ENCODE measurements at places on chromosomes 4 and X.

DNA sequence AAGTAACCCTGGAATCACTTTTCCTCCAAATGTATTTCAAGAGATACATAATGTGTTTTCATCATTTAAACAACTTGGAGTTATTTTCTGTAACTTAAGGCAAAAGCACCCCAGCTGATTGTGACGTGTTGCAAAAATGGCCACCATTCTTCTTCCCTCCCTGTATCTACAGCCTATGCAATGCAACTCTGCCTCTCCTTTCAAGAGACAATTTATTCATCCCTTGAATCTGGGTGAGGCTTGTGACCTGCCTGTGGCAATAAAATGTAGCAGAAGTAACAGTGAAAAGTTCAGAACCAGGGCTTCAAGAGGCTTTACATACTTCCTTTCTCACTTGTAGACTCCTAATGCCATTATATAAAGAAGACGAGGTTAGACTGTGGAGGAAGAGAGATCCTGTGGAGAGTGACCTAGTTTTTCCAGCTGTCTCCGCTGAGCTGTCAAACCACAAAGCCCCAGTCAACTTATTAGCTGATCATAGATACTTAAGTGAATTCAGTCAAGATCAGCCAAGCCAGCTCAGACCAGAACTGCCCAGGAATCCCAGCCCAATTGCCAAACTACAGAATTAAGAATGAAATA, 81.0 kb upstream of the KLF3 start:
- no peak for DNase-seq

DNA sequence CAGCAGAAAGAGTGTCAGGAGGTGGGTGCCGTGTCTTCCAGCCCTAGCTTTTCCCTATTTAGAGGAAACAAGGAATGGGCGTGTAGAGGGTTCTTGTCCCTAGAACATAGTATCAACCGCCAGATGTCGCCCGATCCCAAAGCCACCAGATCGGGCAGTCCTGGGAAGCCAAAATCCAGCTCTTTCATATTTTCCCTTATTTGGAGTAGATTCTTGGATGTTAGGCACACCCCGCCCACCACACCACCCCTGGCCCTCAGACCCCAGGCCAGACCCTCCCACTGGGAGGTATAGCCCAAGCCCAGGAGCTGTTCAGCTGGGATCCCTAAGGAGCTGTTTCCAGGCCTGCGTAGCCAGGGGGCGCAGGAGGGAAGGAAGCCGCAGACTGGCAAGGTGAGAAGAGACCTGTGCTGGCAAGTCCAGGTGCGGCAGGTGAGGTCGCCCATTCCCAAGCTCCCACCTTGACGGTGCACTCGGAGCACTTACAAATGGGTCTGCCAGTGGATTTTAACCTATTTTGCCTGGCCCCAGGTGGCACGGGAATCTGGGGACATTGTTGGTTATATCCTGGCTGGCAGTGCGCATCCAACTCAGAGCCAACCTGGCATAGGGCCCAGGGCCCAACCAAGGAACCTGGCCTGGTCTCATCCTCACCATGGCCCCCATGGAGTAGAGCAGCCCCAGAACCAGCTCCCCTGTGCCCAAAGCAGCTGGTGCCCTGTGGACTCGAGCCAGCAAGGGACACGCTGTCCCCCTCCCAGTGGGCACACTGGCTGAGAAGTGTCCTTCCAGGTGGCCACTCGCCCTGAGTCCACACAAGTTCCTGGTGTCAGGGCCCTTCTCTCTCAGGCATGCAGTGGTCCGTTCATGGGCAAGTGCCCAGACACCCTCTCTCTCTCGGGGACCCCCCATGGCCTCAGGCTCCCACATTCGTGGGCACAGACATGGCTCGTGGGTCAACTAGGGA, 811 bp downstream of the FLNA start:
- no peak for DNase-seq

DNA sequence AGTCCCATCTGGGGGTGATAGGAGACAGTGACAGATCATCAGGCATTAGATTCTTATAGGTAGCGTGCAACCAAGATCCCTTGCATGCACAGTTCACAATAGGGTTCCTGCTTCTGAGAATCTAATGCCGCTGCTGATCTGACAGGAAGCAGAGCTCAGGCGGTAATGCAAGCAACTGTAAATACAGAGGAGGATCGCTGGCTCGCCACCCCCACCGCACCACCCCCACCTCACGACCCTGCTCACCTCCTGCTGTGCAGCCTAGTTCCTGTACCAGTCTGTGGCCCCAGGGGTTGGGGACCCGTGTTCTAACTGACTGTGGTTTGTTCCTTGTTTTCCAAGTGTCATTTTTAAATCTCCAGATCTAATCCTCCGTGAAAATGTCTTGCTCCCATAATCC, 89.0 kb upstream of the MAPK10 start:
- no peak for DNase-seq

DNA sequence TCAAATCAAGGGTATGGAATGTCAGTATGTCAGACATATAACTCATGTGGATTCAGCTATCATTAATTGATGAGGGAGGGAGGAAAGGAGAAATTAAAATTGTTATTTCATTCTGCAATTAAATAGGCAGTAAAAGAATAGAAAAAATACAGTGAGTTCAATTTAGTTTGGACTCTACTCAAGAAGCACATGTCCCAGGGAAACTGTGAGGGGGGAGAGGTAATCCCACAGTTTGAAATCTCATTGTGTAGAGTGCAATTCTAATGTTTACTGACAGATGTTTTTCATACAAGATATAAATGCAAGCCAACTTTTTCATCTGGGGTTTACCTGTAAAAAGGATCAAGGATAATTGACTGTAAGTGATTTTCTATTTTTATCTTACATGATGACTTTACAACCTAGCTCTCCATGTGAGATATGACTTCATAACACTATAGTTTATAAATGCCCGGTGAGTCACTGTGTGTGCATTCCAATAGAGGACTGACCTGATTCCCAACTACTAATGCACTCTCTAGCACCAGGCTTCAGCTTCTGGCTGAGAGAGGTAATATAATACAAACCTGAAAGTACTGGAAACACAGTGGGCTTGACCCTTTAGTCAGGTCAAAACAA, 35.2 kb upstream of the SCD5 start:
- DNase-seq = no peak

GRCh38 chr4:173318648-173319211, 15.4 kb downstream of the HMGB2 start:
- DNase-seq = no peak

GRCh38 chr4:99634742-99635360, 22.8 kb downstream of the C4orf54 start:
- DNase-seq = no peak

- no peak for DNase-seq
These were observed 28.7 kb downstream of the MAPK10 start for GRCh38 chr4:86330961-86331742.

DNA sequence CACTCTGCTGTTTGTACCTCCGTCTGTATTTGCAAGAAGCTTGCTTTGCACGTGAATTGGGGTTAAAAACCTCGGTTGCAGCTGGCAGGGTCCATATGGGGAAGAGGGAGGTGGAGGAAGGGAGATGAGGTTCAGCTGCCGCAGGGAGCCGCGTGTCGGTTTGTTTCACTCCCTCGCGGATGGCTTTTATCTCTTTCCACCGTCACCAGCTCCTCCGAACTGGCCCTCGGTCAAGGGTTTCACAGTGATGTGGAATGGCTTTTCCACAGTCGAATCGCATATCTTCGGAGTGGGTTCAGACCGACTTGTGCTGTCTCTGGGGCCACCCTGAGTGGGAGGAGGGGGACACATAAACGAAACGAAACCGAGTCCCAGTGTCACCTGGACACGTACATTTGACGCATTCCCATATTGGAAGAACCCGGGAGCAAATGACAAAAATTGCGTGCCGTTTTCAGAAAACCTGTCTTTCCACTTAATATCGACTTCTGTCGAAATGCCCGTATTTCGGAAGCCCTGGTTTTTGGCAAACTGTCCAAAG, 929 bp downstream of the ZBTB33 start:
- DNase-seq = peak; percentile 9

GRCh38 chrX:16785247-16786138, 773 bp upstream of the TXLNG start:
- no peak for DNase-seq

- DNase-seq = no peak
These were observed 1.8 kb downstream of the PNCK start for GRCh38 chrX:153671589-153672530.

- no peak for DNase-seq
These were observed 129.3 kb downstream of the SHROOM3 start for GRCh38 chr4:76564123-76564915.

- no peak for DNase-seq
These were observed 926.1 kb downstream of the ADGRL3 start for GRCh38 chr4:62126064-62126732.

GRCh38 chr4:111209706-111210105, 586.8 kb upstream of the PITX2 start:
- DNase-seq = no peak

GRCh38 chr4:150650751-150651150, 68.8 kb downstream of the MAB21L2 start:
- DNase-seq = no peak

DNA sequence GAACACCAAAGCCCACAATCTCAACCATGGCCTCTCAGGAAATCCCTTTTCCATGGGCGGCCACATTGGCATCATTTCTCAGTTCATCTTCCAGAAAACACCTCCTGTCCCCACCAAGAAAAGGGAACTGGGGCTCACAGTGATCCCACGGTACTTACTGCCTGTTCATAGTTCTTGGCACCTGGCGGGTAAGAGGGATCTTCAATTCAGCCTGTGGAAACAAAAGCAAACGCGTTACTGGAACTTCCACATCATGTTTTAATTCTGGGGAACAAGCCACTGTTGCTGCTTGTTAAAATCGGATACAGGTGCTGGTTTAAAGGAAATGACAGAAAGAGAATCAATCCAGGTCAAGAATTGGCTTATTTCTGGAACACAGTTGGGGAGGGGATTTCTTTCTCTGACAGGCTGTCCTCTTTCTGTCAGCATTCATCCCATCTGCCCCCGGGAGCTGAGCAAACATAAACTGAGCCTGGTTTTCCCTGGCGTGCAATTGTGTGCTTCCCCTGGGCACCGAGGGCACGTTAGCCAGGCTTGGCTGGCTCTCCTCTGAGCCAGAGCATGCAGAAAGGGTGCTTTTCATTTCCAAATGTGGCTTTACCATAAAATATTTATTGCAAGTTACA, 16.8 kb downstream of the CLNK start:
- no peak for DNase-seq

DNA sequence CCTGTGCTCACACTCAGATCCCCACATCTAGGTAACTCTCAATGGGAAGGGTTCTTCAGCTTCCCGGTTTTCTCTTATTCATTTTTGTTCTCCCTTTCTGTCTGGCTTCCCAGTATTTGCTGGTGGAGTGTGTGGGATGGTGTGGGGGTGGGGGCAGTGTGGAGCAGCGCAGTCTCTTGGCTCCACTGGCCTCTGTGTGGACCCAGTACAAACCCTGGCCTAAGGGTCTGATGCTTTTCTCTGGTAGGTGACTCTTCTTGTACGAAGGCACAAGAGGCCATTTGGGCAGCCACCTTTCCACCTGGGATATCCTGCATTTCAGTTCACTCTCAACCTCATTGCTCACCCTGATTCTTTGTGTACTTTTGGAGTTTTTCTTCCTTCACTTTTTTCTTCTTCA, 71.3 kb downstream of the NBDY start:
- no peak for DNase-seq

- no peak for DNase-seq
These were observed 72.5 kb downstream of the QRFPR start for GRCh38 chr4:121308328-121308663.

DNA sequence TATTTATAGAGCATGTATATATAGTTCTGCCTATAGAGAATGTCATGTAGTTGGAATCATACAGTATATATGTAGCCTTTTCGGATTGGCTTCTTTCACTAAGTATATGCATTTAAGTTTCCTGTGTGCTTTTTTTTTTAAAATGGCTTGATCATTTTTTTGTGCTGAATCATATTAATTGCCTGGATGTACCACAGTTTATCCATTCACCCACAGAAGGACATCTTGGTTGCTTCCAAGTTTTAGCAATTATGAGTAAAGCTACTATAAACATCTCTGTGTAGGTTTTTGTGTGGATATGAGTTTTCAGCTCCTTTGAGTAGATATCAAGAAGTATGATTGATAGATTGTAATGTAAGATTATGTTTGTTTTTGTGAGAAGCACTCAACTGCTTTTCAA, 23.8 kb downstream of the PTTG2 start:
- no peak for DNase-seq

DNA sequence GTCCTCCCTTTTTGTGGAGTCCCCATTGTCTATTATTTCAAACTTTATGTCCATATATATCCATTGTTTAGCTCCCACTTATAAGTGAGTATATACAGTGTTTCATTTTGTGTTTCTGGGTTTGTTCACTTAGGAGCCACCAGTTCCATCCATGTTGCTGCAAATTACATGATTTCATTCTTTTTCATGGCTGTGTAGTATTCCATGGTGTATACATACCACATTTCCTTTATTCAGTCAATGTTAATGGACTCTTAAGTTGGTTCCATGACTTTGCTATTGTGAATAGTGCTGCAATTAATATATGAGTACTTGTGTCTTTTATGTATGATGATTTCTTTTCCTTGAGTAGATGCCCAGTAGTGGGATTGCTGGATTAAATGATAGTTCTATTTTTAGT, 329.1 kb downstream of the AR start:
- DNase-seq = no peak

DNA sequence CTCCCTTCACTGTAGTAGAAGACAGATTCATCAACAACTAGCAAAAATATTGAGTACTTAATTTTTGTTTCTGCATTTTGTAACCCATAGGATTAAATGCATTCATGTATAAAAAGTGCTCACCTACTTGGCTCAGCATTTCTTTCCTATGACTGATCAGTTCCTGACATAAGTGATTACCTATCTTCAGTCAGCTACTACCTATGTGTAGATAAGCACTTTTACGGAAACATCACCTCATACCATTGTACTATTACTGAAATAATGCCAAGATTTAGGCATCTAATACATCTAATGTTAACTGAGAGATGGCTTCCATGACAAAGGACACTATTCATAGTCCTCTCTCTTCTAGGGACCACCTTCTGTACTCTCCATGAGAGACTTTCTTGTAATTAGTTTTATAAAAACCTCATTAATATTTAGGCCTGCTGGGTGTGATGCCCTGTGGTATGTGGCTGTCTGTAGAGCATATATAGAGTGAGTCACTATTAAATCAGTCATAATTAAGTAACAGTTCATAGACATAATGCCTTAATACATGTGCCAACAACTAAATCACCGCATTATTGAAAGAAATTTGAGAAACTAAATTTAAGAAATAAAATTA, 147.0 kb downstream of the PDGFC start:
- no peak for DNase-seq

- no peak for DNase-seq
These were observed 2.7 kb upstream of the NALF2 start for GRCh38 chrX:69501429-69501828.

- DNase-seq = no peak
These were observed 16.9 kb downstream of the STAP1 start for GRCh38 chr4:67575232-67576058.

- no peak for DNase-seq
These were observed 10.7 kb upstream of the HCCS start for GRCh38 chrX:11100281-11101035.

Measured in activated T-helper 2 cell treated with anti-CD3 and anti-CD28 coated beads, Interferon-gamma antibody, Interleukin-2, Interleukin-4, amounts not matched to agents 10 μg/mL and 5 μg/mL and 100 μg/mL, durations not matched to agents 14 hours and 24 hours and 36 hours (primary cell).